HFFc6 (cell line): ENCODE measurements at places on chromosomes 7 and 10. TPM values are rescaled to one million over a fixed set of nuclear protein-coding genes. Genes with fewer than 3 reads are reported as not detected.
A peak's percentile ranks its signal among the peaks of the same experiment; 100 is the strongest.

- peak; percentile 70 for DNase-seq
- H3K4me3 ChIP-seq = no peak overlapping the region
- peaks cover 13% of the 10 kb centered on the region for H3K36me3 ChIP-seq
These were observed 605.4 kb downstream of the INHBA start for GRCh38 chr7:41097501-41097900.

DNA sequence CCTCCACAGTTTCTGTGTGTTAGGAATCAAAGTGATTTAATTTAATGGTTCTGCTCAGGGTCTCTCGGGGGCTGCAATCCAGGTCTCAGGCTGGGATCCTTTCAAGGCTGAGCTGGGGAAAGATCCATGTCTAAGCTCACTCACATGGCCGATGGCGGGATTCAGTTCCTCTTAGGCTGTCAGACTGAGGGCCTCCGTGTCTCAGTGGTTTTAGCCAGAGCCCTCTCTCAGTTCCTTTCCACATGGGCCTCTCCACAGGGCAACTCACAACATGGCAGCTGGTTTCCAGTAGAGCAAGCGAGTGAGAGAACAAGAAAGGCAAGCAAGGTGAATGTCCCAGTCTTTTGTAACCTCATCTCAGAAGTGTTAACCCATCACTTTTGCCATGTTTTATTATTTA lies 26.9 kb downstream of the CAV1 start:
- no peak for DNase-seq
- no peak overlapping the region for H3K4me3 ChIP-seq
- H3K27me3 ChIP-seq = peaks cover 10% of the 10 kb centered on the region
- 0 out of 2 replicates have a peak overlapping the region, but pooled peaks have one; percentile 36 for H3K27ac ChIP-seq
- peaks cover 76% of the 10 kb centered on the region for H3K36me3 ChIP-seq
- peaks cover 90% of the 10 kb centered on the region for H3K4me1 ChIP-seq

DNA sequence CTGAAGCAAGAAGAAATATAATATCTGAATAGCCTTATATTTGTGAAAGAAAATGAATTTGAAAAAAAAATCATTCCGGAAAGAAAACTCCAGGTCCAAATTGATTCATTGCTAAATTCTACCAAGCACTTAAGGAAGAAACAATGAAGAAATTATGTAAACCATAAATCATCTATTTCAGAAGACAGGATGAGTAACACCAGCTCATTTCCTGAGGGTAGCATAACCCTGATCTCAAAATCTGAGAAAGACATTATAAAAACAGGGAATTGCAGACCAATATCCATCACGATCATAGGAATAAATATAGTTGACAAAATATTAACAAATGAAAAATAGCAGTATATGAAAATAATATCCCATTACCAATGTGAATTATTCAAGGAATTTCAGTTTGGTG lies 70.1 kb upstream of the RAB18 start:
- DNase-seq = no peak
- H3K27me3 ChIP-seq = peaks cover 3% of the 10 kb centered on the region
- H3K36me3 ChIP-seq = no peaks in the 10 kb centered on the region

- no peaks in the 10 kb centered on the region for H3K4me1 ChIP-seq
- no peak for DNase-seq
- H3K27me3 ChIP-seq = peaks cover 3% of the 10 kb centered on the region; the same call in 1 of the 2 replicates
- peaks cover 39% of the 10 kb centered on the region for H3K36me3 ChIP-seq
- no peak overlapping the region for H3K27ac ChIP-seq
These were observed 70.3 kb downstream of the WDR37 start for GRCh38 chr10:1126461-1126860.

DNA sequence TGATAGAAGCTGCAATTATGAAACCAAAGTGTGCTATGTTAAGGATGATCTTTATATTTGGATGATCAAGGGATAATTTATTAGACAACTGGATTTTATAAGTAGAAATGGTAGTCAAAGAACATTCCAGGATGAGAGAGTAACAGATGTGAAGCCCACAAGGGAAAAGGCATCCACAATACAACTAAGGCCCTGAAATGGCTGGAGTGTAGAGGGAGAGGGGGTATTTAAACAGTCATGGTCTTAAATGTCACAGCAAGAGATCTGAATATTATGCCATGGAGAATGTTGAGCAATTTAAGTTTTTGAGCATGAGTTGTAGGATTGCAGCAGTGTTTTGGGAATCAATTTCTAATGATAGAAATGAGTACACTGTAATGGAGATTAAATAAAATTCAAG lies 282.3 kb upstream of the DKK1 start:
- DNase-seq = no peak
- no peaks in the 10 kb centered on the region for H3K36me3 ChIP-seq
- peaks cover 2% of the 10 kb centered on the region; the same call in 1 of the 2 replicates for H3K27me3 ChIP-seq
- H3K4me1 ChIP-seq = no peaks in the 10 kb centered on the region; the same call in 1 of the 2 replicates

- no peak overlapping the region for H3K27ac ChIP-seq
- no peak for DNase-seq
- no peaks in the 10 kb centered on the region; the same call in 1 of the 2 replicates for H3K36me3 ChIP-seq
- H3K4me3 ChIP-seq = no peak overlapping the region; the same call in 1 of the 2 replicates
These were observed 81.7 kb downstream of the HDAC9 start for GRCh38 chr7:18577096-18577771.

DNA sequence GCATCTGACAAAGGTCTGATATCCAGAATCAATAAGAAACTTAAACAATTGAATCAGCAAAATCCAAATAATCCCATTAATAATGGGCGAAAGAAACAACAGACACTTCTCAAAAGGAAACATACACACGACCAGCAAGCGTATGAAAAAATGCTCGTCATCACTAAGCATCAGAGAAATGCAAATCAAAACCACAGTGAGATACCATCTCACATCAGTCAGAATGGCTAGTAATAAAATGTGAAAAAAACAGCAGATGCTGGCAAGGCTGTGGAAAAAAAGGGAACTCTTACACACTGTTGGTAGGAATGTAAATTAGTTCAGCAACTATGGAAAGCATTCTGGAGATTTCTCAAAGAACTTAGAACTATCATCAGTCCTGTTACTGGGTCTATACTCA lies 496.7 kb downstream of the SH2D4B start:
- H3K27ac ChIP-seq = no peak overlapping the region
- peaks cover 9% of the 10 kb centered on the region for H3K36me3 ChIP-seq
- no peak for DNase-seq

- H3K27ac ChIP-seq = no peak overlapping the region
- H3K27me3 ChIP-seq = no peaks in the 10 kb centered on the region; the same call in 1 of the 2 replicates
- no peak overlapping the region for H3K4me3 ChIP-seq
- H3K4me1 ChIP-seq = peaks cover 23% of the 10 kb centered on the region
- H3K36me3 ChIP-seq = no peaks in the 10 kb centered on the region; the same call in 1 of the 2 replicates
These were observed 10.8 kb upstream of the CLDN4 start for GRCh38 chr7:73820013-73820412.

DNA sequence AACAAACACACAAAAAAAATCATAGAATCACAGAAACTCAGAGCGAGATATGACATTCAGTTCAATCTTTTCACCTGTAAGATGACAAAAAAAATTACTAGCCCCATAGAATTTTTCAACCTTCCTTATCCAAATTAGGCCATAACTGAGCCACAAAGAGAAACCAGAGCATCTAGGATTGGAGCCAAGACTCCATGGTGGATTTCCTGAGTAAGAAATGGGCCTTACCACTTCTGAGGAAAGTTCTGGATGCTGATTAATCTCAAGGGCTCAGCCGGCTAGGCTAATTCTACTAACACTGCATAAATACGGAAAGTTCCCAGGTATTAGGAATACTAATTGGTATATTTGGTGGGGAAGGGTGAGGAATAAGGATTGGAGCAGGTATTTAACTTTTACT lies 16.8 kb downstream of the LIPM start:
- DNase-seq = no peak
- H3K4me1 ChIP-seq = no peaks in the 10 kb centered on the region
- no peaks in the 10 kb centered on the region for H3K36me3 ChIP-seq
- H3K27me3 ChIP-seq = peaks cover 10% of the 10 kb centered on the region
- H3K27ac ChIP-seq = no peak overlapping the region

DNA sequence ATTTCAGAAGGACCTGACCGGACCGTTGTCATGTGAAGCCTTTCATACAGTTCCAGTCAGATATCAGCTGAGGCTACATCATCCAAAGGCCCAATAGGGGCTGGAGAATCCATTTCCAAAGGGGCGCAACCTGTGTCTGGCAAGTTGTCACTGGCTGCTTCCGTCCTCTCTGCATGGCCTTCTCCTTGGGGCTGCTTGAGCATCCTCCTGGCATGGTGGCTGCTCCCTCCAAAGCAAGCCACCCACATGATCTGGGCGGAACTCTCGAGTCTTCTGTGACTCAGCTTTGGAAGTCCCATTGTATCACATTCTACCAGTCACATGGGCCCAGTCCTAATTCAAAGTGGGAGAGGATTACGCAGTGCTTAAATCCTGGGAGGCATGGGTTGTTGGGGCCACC lies 207.0 kb upstream of the SHH start:
- peaks cover 7% of the 10 kb centered on the region; the same call in 1 of the 2 replicates for H3K36me3 ChIP-seq
- no peak overlapping the region for H3K4me3 ChIP-seq
- DNase-seq = no peak

DNA sequence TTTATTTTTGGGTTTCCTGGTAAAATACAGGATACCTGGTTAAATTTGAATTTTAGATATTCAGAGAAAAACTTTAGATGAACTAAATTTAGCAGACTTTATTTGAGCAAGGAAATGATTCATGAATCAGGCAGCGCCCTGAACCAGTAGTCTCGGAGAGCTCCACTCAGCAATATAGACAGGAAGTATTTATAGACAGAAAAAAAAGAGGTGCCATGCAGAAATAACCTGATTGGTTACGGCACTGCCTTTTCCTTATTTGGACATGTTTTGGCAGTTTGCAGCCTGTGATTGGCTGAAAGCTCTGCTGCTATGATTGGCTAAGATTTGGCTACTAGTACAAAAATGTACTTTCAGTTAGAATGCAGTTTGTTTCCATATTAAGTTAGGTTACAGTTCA lies 198.3 kb upstream of the DKK1 start:
- no peak overlapping the region for H3K4me3 ChIP-seq
- DNase-seq = peak; percentile 21
- no peaks in the 10 kb centered on the region for H3K36me3 ChIP-seq
- no peaks in the 10 kb centered on the region; the same call in none of the 2 replicates for H3K27me3 ChIP-seq

DNA sequence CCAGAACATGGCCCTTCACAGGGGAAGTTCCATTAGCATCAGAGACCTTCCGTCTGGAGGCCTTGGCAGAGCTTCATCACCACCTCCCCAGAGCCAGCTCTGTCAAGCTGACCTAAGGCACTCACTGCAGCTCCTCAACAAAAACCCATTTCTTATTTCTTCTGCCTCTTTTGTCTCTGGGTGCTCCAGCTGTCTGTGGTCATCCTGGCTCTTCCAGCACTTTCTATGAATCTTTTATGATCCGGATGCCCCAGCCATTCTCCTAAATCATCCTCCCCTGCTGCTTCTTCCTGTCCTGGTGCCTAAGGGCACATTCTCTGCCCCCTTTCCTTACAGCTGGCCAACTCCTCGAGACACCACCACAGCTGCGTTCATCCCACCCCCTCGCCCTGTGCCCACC lies 171.7 kb upstream of the INSYN2A start:
- no peak overlapping the region for H3K4me3 ChIP-seq
- peaks cover 2% of the 10 kb centered on the region; the same call in 1 of the 2 replicates for H3K27me3 ChIP-seq
- H3K36me3 ChIP-seq = peaks cover 4% of the 10 kb centered on the region; the same call in 1 of the 2 replicates
- no peak for DNase-seq

- no peak overlapping the region for H3K4me3 ChIP-seq
- H3K27ac ChIP-seq = no peak overlapping the region
- no peak for DNase-seq
- H3K36me3 ChIP-seq = no peaks in the 10 kb centered on the region
- H3K4me1 ChIP-seq = no peaks in the 10 kb centered on the region
These were observed 274.4 kb downstream of the THSD7A start for GRCh38 chr7:11557627-11558026.

DNA sequence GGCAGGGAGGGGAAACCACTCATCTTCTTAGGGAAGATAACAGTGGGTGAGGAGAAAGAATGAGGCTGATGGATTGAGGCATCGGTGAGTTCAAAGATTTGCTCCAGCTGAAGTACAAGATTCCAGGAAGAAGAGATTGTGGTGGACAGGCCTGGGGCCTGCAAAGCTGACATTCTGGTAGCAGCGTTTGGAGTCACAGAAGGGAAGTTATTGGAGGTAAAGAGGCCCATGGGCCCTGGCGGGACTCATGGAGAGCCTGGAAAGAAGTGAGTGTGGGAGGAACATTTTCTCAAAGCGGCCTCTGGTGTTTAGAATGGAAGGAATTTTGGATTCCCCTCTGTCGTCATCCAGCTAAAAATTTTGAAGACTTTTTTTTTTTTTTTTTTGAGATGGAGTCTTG lies 160.0 kb upstream of the KLF6 start:
- peaks cover 11% of the 10 kb centered on the region; the same call in 1 of the 2 replicates for H3K36me3 ChIP-seq
- DNase-seq = no peak
- H3K4me1 ChIP-seq = peaks cover 53% of the 10 kb centered on the region
- no peaks in the 10 kb centered on the region for H3K27me3 ChIP-seq
- peak overlapping the region; percentile 52 for H3K27ac ChIP-seq

- DNase-seq = no peak
- peaks cover 12% of the 10 kb centered on the region for H3K4me1 ChIP-seq
- H3K27ac ChIP-seq = no peak overlapping the region
- no peaks in the 10 kb centered on the region; the same call in none of the 2 replicates for H3K27me3 ChIP-seq
- no peaks in the 10 kb centered on the region for H3K36me3 ChIP-seq
These were observed 63.2 kb downstream of the MKI67 start for GRCh38 chr10:128062881-128063563.

DNA sequence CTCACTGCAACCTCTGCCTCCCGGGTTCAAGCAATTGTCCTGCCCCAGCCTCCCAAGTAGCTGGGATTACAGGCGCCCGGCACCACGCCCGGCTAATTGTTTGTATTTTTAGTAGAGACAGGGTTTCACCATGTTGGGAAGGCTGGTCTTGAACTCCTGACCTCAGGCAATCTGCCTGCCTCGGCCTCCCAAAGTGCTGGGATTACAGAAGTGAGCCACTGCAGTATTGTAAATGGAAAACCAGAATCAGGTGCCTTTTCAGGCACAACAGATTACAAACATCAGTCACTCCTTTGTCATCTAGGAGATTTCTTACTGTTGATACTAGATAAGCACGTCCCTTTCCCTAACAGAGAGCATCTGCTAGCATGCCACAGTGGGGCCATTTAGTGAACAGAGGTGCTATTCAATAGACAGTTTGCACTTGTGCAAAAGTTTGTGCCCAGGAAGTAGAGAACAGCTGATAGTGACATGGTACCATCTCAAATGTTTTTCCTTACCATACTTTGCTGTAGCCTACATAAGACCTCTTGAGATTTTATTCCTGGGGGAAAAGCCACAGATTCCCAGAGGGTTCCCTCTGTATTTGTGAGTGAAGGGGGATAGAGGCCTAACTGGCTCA lies 24.5 kb upstream of the WAC start:
- no peaks in the 10 kb centered on the region for H3K4me1 ChIP-seq
- DNase-seq = no peak
- H3K27ac ChIP-seq = no peak overlapping the region

GRCh38 chr7:98982686-98983085 lies 104.4 kb downstream of the TRRAP start:
- DNase-seq = no peak
- H3K27me3 ChIP-seq = no peaks in the 10 kb centered on the region; the same call in 1 of the 2 replicates
- no peak overlapping the region for H3K27ac ChIP-seq
- peaks cover 60% of the 10 kb centered on the region for H3K36me3 ChIP-seq

Gene ICA1
- total RNA-seq = not detected in 3 replicates

Gene NUTM2B
- total RNA-seq = 0.21 to 0.43 TPM (median 0.29 TPM) in 3 replicates

Gene SHTN1
- 4.1 to 5.0 TPM (median 4.2 TPM) in 3 replicates for total RNA-seq

Gene PLEKHA1
- total RNA-seq = 18.0 to 26.2 TPM (median 21.7 TPM) in 3 replicates

Gene MICU1
- 55.0 to 62.7 TPM (median 58.0 TPM) in 3 replicates for total RNA-seq

Gene SPAM1
- total RNA-seq = not detected in 2 replicates
